ENCODE measurements at places on chromosomes 6 and 20. TPM values are rescaled to one million over a fixed set of nuclear protein-coding genes. Genes with fewer than 3 reads are reported as not detected.

DNA sequence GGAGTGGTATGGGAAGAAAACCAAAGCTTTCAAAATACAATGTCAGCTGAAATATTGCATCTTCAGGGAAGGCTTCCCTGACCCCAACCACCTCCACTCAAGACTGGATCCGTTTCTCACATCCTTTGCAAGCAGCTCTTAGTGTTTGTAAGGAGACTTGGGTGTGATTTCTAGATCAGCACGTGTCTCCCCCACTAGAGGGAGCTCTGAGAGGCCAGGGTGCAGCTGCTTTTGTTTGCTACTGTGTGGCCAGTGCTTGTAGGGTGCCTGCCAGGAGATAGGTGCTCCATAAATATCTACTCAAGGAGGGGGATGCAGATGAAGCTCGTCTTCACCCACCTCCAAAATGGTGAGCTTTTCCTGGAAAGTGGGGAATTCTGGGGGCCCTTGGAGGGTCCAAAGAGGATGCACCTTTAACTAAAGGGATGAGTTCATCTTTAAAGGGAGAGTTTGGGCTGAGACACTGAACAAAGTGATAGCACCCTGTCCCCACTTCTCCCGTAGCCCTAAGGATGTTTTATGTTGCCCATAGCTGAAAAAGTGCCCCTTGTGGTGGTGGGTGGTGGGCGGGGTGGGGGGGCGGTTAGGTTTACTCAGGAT lies 52.6 kb upstream of the MAFB start:
- peak; percentile 27 for DNase-seq

GRCh38 chr20:5569021-5569420 lies 181.2 kb upstream of the SHLD1 start:
- peak; percentile 65 for DNase-seq

DNA sequence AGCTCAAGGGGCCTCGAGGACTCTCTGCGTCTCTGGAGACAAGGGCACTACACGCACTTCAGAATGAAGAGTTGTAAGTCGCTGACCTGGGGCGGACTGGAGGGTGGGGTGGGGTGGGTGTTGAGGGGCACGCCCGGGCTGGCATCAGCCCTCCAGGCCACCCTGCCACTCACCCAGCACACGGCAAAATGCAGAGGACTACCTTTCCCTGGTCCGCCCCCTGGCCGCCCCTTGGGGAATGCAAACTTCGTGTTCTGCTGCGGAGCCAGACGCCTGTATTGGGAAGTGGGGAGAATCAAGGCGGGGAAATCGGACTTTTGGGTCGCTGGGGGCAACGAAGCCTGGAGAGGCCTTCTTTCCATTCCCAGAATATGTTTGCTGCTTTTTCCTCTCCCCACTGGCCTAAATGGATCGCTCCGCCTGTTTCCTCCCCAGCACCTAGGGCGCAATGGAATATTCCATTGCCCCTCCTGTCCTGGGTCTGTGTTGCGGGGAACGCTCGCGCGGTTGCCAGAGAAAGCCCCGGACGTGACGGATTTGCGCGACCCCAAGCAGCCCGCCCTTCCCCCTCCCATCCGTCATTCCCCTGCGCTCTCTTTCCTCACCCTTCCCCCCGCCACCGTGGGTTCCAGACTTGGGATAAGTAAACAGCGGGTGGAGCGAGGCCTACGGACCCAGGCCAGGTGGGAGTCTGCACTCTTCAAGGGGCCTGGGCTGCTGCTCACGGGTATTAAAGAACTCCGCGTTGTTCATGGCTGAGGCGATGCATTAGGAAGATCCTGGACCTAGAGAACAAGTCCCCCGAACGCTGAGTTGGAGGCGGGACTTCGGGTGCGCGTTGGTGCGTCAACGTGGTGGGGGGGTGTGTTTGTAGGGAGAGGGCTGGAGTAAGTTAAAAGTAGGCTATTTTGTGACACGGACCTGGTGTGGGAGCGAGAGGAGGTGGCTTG lies at the start of gene PPT2:
Gene PPT2 (plus strand): TSS at position 578 of the 950 bp plus-strand sequence. CDS start 454 bp downstream, outside the sequence.
- peak; percentile 84 for DNase-seq

Gene SNAI1
- polyA plus RNA-seq: 0.17 TPM

DNA sequence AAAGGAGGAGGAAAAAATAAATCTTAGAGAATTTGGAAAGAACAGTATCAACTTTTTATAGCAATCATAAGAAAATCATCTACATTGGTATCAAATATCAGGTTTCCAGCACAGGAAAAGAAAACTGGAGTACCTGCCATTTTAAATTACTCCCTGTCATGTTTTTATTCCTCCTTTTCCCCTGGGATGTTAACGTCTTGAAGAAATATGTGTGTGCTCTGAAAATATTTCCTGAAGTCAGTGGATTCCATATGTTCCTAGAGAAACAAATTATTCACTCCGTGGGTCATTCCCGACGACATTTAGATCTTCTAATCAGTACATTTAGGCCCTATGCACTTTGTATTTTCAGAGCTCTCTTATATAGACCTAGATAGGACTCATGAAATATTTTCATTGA lies 42.0 kb upstream of the RSPO3 start:
- DNase-seq: no peak

Gene TNFRSF6B
- not detected for polyA plus RNA-seq

- DNase-seq: no peak
Observed at GRCh38 chr20:208942-209566, 18.0 kb upstream of the DEFB129 start.

- no peak for DNase-seq
Observed at GRCh38 chr20:3659492-3660261, 3.5 kb downstream of the GFRA4 start.

Gene ZNF165
- 0.78 TPM for polyA plus RNA-seq

DNA sequence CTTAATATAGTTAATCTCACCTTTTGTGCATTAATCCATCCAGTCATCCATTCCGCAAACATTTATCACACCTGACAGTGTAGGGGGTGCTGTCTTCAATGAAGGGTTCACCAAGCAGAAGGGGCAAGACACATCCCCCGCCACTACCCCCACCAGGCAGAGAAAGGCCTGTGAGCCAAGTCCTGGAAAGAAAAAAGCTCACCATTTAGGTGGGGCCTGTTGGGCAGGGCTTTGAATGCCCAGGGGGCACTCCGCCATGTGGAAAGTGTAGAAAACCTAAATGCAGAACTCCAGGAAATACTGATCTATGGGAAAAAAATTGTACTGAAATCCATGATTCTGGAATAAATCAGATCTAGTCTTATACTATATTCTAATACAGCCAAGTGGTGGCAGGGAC lies 4.8 kb upstream of the STX16 start:
- DNase-seq: no peak

DNA sequence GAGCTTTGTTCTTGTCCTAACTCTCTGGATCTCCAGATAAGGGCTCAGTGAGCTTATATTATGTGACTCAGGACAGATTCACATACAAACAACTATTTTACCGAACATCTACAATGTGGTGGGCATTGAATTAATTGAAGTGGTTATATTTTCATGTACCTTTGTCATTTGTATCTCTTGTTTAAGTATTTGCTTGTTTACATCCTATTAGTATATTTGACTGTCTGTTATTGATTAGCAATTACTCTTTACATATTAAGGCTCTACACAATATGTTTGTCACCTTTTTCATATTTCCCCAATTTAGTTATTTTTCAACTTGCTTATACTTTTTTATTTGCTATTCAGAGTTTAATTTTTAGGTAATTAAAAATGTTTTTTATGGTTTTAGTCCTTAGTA lies 222.4 kb downstream of the TFAP2C start:
- no peak for DNase-seq

Gene MYL9
- not detected for polyA plus RNA-seq

DNA sequence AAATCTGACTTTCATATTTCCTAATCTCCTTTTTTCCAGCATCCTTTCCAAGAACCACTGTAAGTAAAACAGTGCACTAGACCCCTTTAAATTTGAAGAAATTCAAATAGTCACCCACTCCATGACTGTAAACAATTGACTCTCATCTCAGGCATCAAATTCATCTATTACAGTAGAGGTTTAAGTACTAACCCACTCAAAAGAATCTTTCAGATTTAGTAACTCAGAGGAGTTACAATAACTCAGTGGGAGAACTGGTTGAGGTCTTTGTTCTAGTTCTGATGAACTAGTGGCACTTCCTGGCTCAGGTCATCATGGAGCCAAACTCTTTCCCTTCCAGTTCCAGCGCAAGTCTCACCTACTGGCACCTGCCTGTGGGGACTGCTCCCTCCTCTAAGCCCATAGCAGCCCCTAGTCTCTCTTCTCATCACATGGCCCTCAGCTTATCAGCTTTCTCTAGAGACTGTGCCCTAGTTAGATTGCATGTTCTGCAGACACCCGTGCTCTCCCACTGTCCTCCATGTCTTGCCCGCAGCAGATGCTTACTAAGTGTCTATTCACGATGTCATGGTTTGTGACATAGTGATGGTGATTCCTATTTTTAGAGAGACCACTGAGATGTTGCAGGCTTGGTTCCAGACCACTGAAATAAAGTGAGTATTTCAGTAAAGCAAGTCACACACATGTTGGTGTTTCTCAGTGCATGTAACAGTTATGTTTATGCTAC lies 196.2 kb downstream of the TBC1D7 start:
- no peak for DNase-seq

Gene DEF6
- polyA plus RNA-seq: 171 TPM

DNA sequence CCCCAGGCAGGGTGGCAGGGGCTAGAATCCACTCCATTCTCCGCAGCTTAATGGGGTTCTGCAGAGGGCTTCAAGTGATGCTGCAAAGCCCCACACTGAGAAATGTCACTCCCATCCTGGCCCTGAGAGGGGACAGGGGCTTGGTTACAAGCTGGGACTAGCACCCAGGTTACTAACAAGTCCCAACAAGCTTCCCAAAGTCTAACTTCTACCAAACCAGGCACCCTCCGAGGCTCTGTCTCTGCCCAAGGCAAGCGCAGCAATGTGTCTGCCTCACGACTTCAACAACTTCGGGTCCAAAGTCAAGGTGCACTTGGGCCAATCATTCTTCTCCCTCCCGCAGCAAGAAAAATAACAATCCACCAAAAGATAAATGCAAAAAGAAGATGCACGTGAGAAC lies 45.6 kb downstream of the NFATC2 start:
- DNase-seq: no peak

GRCh38 chr6:148440877-148441453 lies 98.3 kb downstream of the SASH1 start:
- no peak for DNase-seq

Gene TMX4
- 72.5 TPM for polyA plus RNA-seq

Gene ZFP57
- polyA plus RNA-seq: 2.4 TPM

GRCh38 chr6:139514819-139515218 lies 140.4 kb upstream of the CITED2 start:
- DNase-seq: no peak

- DNase-seq: no peak
Observed at GRCh38 chr6:116144605-116145004, 18.7 kb upstream of the COL10A1 start.

GRCh38 chr6:102026649-102027048 lies 633.1 kb downstream of the GRIK2 start:
- no peak for DNase-seq

Gene PPP1R3G
- not detected for polyA plus RNA-seq

Gene NR2E1
- not detected for polyA plus RNA-seq

DNA sequence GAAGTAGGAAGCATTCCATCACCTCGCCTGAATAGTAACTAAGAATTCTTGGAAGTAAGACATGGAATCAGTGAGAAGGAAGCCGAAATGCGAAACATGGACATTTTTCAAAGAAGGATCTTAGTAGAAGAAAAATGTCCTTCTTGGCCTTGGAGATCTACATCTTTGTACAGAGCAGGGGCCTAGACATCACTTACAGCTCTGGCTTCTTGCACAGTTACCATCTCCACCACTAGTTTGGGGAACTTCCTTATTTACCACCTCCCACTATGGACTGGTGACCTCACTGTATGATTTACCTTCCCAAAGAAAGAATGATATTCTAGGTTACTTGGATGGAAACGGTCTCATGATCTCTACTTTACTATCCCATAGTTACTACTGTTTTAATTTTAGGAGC lies 15.7 kb downstream of the CASS4 start:
- DNase-seq: no peak

GRCh38 chr6:282177-282866 lies 10.0 kb upstream of the DUSP22 start:
- DNase-seq: no peak

- DNase-seq: no peak
Observed at GRCh38 chr20:50380697-50381040, 129.5 kb upstream of the PTPN1 start.

GRCh38 chr6:116101302-116101718 lies 657 bp downstream of the NT5DC1 start:
- no peak for DNase-seq

Gene HNF4A
- polyA plus RNA-seq: not detected

- DNase-seq: no peak
Observed at GRCh38 chr6:42091718-42092023, 41.3 kb downstream of the TAF8 start.

Gene HLA-DRA
- 112 TPM for polyA plus RNA-seq

DNA sequence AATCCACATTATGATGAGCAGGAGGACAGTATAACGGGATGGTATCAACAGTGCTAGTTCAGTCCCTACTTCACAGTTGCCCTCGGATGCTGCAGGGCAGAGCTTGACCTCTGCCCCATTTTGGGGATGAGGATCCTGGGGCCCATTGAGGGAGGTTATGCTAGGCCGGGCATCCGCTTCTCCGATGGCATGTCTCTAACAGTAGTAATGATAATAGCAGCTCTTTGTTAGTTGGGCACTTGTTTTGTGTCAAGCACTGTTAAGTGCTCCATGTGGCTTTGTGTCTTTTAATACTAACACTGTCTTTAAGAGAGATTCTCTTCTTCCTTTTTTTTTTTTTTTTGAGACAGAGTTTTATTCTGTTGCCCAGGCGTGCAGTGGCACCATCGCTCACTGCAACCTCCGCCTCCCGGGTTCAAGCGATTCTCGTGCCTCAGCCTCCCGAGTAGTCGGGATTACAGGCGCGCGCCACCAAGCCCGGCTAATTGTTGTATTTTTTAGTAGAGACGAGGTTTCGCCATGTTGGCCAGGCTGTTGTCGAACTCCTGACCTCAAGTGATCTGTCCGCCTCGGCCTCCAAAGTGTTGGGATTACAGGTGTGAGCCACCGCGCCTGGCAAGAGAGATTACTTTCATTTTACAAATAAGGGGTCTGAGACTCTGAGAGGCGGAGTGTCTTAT lies 1.1 kb downstream of the MAPRE1 start:
- peak; percentile 36 for DNase-seq
